AG08395 (cell line): ENCODE measurements at places on chromosomes 1 and 21.

- no peak for DNase-seq
Measured at GRCh38 chr1:17654519-17654918, 100.6 kb upstream of the ACTL8 start.

DNA sequence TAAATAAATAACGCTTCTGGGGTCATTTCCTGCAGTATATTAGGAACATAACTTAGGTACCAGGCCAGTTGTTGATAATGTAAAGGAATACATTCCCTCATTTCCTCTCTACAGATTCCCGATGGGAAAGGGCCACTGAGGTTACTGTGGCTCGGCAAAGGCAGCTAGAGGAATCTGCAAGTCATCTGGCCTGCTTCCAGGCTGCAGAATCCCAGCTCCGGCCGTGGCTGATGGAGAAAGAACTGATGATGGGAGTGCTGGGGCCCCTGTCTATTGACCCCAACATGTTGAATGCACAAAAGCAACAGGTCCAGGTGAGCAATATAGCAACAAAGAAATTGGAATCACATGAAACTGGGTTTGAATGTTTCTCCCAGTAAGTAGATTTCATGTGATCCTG lies 109.6 kb upstream of the BMP8A start:
- DNase-seq = no peak

DNA sequence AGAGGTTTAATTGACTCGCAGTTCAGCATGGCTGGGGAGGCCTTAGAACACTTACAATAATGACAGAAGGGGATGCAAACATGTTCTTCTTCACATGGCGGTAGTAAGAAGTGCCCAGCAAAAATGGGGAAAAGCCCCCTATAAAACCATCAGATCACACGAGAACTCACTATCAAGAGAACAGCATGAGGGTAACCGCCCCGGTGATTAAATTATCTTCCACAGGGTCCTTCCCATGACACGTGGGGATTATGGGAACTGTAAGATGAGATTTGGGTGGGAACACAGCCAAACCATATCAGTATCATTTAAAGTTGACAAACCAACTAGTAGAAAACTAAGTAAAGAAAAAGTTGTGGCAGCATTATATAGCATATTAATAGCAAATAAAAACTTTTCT lies 71.3 kb upstream of the DNAJC6 start:
- DNase-seq = no peak

DNA sequence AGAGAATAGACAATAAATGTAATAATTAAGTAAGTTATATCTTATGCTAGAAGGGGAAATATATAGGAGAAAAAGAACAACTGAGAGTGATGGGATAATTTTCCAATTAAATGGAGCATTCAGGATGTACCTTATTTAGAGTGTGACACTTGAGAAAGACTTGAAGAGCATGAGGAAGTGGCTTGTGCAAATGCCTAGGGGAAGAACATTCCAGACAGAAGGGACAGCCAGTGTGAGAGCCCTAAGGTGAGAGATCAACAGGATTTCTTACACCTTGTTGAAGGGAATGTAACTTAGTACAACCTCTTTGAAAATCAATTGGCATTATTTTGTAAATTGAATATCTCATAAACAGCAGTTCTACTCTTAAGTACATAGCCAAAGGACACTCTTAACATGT lies 28.8 kb upstream of the TSPAN2 start:
- no peak for DNase-seq
